ACHN (cell line): ENCODE measurements at places on chromosomes 6 and 20.

DNA sequence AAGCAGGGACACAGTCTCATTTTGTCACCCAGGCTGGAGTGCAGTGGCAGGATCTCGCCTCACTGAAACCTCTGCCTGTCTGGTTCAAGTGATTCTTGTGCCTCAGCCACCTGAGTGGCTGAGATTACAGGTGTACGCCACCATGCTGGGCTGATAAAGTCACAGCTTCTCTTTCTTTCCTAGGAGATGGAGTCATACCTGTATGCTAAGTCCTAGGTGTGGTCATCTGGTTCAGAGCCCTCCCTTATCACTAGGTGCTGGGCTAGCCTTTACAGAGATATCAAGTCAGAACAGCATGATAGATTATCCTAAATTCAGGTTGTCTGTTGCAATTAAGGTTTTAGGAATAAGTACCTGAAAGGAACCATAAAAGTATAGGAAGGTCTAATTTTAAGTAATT lies 86.7 kb downstream of the AHI1 start:
- DNase-seq: no peak

DNA sequence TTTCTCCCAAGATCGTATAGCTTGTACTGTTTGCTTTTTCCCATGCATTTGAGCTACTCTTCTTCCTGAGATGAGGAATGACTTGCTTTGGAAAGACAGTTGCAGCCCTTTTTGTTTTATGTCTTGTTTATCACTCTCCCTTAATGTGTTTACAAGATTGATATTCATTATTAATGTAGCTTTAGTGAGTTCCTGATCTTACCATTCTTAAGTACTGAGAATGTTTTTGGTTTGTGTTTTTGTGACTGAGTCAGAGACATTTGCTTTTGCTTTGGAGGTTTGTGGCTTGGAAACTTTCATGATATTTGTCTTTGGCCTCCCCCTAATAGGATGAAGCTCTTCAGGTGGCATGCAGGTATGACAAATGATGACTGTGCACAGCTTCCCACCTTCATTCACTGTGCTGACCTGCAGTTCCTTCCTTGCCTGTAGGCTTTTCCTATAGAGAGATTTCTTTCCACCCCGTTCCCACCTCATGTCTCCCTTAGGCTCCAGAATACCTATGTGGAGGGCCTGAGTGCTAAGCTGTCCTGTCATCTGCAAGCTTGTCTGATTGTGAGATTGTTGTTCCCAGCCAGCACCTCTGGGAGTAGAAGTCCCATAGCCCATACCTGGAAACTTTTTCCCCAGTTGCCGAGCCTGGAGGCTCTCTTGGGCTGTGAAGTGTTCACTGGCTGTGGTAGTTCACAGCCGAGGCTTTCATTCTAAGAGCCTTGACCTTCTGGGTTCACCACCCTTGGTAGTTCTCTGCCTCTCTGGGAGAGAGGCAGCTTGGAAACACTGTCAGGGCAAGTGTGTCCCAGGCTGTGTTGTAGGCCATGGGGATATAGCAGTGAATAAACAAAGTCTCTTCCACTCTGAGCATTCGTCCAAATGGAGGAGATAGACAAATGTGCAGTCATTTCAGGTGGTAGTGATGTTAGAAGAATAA lies 27.1 kb downstream of the CDS2 start:
- no peak for DNase-seq

DNA sequence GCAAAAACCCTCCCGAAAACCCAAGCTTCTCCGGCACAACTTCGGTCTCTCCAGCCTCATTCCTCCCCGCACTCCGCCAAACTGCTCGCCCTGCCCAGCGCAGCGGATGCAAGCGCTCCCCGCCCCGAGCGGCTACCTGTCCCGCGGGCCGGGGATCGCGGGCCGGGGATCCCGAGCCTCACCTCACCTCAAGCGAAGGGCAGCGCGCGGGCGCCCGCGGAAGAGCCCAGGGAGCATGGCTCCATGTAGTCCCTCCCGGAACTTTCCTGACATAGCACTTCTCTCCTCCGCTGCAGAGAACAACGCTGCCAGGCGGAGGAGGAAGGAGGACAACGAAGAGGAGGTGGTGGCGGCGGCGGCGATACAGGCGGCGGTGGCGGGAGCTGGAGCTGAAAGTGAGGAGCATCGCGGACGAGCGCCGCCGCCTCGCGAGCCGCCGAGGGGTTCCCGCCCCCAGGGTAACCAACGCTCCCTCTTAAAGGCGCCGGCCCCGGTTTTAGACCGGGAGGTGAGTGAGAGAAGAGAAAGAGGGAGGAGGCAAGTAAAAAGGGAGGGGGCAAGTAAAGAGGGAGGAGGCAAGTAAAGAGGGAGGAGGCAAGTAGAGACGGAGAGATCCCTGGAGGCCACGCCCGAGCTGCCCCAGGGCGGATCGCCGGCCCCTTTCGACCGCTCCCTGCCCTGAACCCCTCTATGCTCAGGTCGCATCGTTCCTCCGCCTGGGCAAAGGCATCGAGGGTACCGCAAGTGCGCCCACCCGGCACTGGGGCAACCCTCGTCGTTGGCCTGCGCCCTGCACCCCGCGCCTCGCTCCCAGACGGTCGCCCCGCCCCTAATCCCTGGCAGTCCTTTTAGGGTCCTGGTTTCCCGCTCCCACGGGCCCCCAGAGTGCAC lies at the start of gene GPR63:
Gene GPR63, minus strand, starts transcription at position 397 of the 891 bp plus-strand sequence. CDS start 37,746 bp downstream, outside the sequence.
- peak; percentile 88 for DNase-seq

GRCh38 chr20:25009218-25010145 lies 16.9 kb upstream of the APMAP start:
- DNase-seq: no peak

- DNase-seq: no peak
Measured at GRCh38 chr6:77371748-77372147, 91.5 kb downstream of the HTR1B start.

- no peak for DNase-seq
Measured at GRCh38 chr20:21936720-21937380, 231.4 kb downstream of the PAX1 start.

- no peak for DNase-seq
Measured at GRCh38 chr6:138726066-138726756, 47.4 kb upstream of the CCDC28A start.

- DNase-seq: no peak
Measured at GRCh38 chr20:57930351-57930750, 220.5 kb upstream of the PMEPA1 start.

- no peak for DNase-seq
Measured at GRCh38 chr6:6803180-6803977, 214.9 kb downstream of the LY86 start.

GRCh38 chr20:20138301-20139064 lies 86.2 kb downstream of the CFAP61 start:
- no peak for DNase-seq

GRCh38 chr6:144467172-144467762 lies 182.1 kb downstream of the UTRN start:
- DNase-seq: no peak

GRCh38 chr20:60362531-60362930 lies 404.3 kb downstream of the CDH26 start:
- no peak for DNase-seq
